Foreskin melanocyte (primary cell): ENCODE measurements at places on chromosomes 3 and 15.

DNA sequence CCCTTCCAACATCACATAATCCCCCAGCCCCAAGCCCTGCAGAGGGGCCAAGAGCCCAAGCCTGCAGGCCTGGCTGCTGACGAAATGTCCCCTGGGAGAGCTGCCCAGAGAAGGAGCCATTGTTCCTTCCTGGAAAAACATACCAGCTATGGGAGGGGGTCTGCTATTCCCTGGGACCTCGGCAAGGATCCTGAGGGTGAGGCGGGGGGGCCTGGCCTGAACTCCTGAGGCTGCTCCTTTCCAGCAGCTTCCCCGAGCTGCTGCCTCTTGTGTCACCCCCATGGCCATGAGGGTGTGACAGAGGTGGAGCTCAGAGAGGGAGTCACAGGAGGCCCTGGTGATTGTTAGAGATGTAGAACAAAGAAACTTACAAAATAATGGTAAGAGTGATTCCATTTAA, 12.9 kb downstream of the LOXL1 start:
- no peak for DNase-seq

DNA sequence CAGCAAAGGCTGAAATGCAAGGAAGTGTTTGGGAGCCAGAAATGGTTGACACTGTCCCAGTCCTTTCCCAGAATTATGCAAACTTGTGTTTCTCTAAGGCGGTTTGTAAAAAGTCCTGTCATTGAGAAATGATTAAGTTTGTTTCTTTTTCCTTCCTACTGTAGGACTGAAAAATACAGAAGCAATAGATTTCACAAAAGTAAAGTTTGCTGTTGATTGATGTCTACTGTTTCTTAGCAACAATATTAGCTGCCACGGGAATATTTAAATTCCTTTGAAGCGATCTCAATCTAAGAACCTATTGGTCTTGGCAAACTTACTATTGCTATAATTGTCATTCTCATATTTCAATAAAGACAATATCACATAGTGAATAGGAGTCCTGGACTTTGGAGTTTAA, 100.7 kb upstream of the IL12A start:
- DNase-seq, result no peak

DNA sequence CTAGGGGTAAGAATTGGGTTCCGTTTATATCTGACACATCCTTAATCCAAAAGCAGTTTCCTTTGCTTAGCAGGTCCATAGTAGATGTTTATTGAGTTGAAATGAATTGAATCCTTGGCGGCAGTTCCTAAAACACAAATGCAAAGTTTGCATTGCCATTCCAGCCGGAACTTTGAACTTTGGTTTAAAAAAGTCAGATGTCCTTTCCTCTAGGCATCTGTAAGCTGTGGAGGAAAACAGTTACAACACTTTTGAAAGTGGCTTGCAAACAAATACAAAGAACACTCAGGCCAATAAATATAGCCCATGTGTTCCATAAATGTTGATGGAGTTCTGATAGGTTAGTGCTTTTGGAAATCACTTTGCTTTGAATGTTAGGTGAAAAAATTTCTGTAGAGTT, 374.7 kb upstream of the RARB start:
- DNase-seq, result no peak

GRCh38 chr3:28039234-28039633, 202.2 kb upstream of the CMC1 start:
- no peak for DNase-seq

GRCh38 chr3:126155280-126155640, 25.1 kb downstream of the ALDH1L1 start:
- DNase-seq, result no peak

DNA sequence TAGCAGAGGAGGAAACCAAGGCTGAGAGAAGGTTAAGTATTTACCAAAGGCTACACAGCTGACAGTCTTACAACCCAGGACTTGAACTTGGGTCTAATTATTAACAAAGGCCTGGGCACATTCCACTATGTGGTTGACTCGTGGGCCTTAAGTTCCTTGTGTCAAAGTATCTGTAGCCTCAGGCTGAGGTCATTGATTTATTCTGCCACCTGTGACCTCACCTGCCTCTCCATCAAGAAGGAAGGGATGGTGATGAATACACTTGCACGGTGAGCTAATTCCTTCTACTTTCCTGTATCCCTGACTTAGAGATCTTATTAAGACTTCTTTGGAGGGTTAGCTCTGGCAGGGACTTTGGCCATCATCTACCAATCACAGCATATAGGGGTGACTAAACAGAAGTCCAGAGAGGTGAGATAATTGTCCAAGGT, 19.9 kb upstream of the LRRC58 start:
- no peak for DNase-seq
